ENCODE measurements at places on chromosomes 11 and 22. TPM values are rescaled to one million over a fixed set of nuclear protein-coding genes. Genes with fewer than 3 reads are reported as not detected.

- DNase-seq = no peak
These were observed 5.5 kb downstream of the TTC28 start for GRCh38 chr22:28674121-28674563.

- no peak for DNase-seq
These were observed 47.2 kb downstream of the LRRC32 start for GRCh38 chr11:76623171-76623883.

DNA sequence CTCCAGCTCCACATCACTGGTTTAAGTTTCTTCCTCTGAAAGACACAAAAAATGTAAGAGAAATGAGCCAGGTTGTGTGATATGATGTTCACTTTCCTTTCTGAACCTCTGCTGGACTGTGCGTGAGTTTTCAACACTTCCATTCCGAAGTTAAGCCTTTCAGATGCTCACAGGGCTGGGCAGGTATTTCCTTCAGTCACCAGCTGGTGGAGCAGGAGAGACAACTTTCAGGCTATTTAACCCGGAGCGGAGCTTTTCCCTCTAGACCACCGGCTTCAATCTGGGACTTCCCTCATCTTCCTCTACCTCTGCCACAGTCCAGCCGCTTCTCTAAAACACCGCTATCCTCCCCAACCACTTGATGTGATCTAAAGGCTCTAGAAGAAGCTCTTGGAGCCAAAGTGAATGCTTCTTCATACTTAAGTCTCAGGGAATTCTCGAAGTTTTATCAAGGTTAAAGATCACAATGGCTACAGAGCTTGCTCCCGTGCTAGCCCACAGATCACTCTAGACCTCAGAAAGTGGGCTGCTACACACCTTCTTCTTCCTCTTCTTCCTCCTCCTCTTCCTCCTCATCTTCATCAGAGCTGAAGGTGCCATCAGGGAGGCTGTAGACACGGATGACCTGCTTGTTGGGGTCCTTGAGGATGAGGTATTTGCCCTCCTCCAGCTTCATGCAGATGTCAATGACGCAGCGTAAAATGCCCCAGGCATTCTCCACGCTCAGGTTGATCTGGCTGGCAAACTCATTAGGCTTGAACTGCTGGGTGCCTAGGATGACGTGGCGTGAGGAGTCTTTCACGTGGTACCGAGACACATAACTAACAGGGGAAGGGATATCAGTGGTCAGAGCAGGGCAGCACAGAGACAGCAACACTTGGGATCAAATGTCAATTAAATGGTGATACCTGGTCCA, 4.4 kb upstream of the FOXRED2 start:
- peak; percentile 57 for DNase-seq

GRCh38 chr11:11251394-11251970, 101.6 kb downstream of the CSNK2A3 start:
- DNase-seq = no peak

DNA sequence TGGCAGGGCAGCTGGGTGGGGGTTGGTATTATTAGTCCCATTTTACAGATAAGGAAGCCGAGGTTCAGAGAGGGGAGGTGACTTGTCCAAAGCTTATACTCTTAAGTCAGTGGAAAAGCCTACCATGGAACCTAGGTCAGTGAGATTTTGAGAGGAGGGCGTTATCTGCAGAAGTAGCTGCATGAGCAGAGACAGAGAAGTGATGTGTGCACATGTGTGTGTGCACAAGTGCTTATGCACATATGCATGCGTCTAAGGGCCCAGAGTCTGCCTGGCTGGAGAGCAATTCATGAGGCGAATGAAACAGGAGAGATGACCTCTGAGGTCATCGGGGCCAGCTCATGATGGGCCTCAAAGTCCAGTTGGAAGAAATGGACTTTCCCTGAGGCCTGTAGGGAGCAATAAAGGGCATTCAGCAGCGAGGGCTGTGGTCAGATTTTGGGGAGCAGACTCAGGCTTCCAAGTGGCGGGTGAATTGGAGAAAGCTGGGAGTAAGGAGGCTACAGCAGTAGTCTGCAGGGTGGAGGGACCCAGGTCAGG, 8.2 kb downstream of the PLEKHB1 start:
- no peak for DNase-seq

GRCh38 chr22:36865346-36865745, 4.5 kb downstream of the NCF4 start:
- DNase-seq = no peak

LRRC75B gene
- 4.6 TPM for total RNA-seq

Data from dermis microvascular lymphatic vessel endothelial cell (primary cell).